Activated T-cell treated with anti-CD3 and anti-CD28 coated beads, Interleukin-2, amount 50 U/mL, for 72 hours (primary cell): ENCODE measurements at places on chromosomes 12 and 14. TPM values are rescaled to one million over a fixed set of nuclear protein-coding genes. Genes with fewer than 3 reads are reported as not detected.

The MYH6 gene
- total RNA-seq = 0.65 TPM

The NINJ2 gene
- 8.1 TPM for total RNA-seq

The MSRB3 gene
- 0.24 TPM for total RNA-seq

The ADAM21 gene
- total RNA-seq = 0.14 TPM

The TEX22 gene
- total RNA-seq = 1.8 TPM

The CFAP54 gene
- total RNA-seq = 0.67 TPM

The SLC25A47 gene
- total RNA-seq = not detected

The KIF26A gene
- 0.25 TPM for total RNA-seq

The KRT82 gene
- not detected for total RNA-seq

The A2M gene
- total RNA-seq = not detected

The PTGER2 gene
- 6.2 TPM for total RNA-seq

The LRP1-AS gene
- total RNA-seq = not detected

The C12orf54 gene
- 0.77 TPM for total RNA-seq

The CAPZA3 gene
- not detected for total RNA-seq

The PROX2 gene
- total RNA-seq = 0.23 TPM

The ACOT6 gene
- total RNA-seq = not detected

The KRT72 gene
- total RNA-seq = 2.3 TPM

The TMEM119 gene
- total RNA-seq = 0.74 TPM

The STAB2 gene
- not detected for total RNA-seq

The CCDC92 gene
- total RNA-seq = 31.0 TPM

The RNF34 gene
- total RNA-seq = 99.0 TPM

The TCP11L2 gene
- total RNA-seq = 30.1 TPM

The APOF gene
- total RNA-seq = 0.28 TPM

The FZD10 gene
- not detected for total RNA-seq

The KCNMB4 gene
- total RNA-seq = 1.6 TPM

The KRT73 gene
- total RNA-seq = 1.3 TPM

The TTC9 gene
- total RNA-seq = 10.9 TPM

The PIWIL1 gene
- total RNA-seq = not detected

The CCDC91 gene
- 17.6 TPM for total RNA-seq

The LIN52 gene
- 18.4 TPM for total RNA-seq

The TOX4 gene
- total RNA-seq = 72.4 TPM

The CCDC198 gene
- total RNA-seq = not detected

The SLC6A13 gene
- 3.3 TPM for total RNA-seq

The SLCO1A2 gene
- not detected for total RNA-seq

The TSPAN19 gene
- not detected for total RNA-seq

The LTB4R2 gene
- total RNA-seq = 21.5 TPM
